ENCODE measurements at places on chromosomes 16 and 17.
A peak's percentile ranks its signal among the peaks of the same experiment; 100 is the strongest.

GRCh38 chr16:30766933-30767284 lies 4.8 kb downstream of the RNF40 start:
- no peak for DNase-seq

DNA sequence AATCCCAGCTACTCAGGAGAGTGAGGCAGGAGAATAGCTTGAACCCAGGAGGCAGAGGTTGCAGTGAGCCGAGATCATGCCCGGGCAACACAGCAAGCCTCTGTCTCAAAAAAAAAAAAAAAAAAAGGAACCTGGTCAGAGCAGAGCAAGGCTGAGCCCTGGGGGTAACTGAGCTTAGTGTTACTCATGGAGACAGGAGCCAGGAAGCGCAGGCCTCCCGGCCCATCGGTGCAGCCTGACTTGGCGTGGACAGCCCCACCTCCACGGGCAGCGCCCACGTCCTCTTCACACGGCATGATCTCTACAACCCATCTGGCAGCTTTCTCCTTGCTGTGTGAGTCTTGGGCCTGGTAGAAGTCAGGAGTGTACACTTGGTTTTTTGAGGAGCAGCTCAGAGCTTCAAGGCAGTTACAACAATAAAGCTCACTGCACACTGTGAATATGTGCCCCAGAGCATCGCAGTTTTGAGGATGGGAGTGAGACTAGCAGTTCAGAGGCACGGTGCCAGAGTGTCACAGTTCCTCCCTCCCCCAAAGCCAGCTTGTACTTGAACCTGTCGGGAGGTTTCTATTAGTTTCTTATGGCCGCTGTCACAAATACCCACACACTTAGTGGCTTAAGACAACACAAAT lies 129.9 kb downstream of the RAP1GAP2 start:
- DNase-seq, result no peak

- no peak for DNase-seq
These were observed 1.1 kb downstream of the MLYCD start for GRCh38 chr16:83899978-83900377.

GRCh38 chr17:33527290-33527689 lies 234.2 kb upstream of the ASIC2 start:
- DNase-seq, result no peak

- peak; percentile 39 for DNase-seq
These were observed 80.1 kb downstream of the ABCC6 start for GRCh38 chr16:16143038-16143763.

DNA sequence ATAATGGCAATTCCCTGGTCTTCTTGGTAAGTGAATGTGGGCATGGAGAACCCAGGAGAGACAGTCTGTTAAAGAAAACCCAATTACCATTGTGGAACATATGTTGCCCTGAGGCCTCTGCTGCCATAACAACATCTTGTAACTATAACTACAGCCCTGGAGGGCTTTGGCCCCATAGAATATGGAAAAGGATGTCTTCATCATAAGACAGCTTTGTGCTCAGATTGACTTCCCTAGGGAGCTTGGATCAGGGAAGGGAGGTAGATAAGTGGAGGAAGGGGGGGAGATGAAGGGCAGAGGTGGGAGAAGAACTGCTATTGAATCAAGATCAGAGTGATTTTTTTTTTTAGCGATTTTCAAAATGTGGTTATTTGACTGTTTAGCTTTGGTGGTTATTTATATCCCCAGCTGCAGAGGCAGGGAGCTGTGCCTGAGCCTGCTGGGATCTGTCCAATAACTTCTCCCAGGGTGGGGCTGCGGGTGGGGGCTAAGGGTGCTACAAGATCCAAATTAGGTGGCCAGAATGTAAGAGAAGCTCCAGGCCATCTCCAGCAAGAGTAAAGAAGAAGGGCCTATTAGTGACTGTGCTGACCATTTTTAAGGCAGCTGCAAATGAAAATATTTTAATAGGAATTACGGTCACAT lies 5.3 kb upstream of the KAT7 start:
- DNase-seq, result no peak

DNA sequence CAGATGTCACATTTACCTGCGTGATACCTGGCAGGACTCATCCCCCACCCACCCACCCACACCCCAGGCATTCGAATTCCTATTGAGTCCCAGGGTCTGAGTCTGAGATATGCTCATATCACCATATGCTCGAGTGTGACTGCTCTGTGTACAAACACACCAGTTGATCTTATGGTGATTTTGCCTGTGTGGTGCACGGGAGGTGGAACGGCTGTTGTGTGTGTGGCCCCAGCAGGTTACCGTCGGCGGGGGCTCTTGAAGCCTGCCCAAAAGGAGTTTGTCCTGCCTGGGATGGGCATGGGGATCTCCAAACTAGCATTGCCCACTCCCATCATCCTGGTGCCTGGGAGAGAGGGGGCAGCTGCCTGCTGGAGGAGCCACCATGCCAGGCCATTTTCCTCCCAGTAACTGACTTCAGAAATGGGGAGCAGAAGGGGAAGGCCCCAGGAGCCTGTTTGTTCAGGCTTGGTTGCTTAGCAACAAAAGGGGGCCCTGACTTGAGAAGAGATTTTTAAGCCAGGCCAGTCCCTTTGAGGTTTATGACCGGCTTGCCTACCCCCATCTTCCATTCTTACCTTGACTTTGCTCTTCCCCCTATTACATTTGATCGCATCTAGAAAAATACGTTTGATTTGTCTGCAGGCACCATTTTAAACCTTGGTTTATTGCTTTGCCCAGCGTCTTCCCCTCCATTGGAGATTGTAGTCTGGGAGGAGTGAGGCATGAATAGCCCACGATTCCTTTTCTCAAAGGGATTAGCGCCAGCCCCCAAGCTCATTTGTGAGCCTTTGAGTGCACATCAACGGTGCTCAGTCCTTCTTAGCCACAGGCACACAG lies 217.7 kb downstream of the CCDC182 start:
- no peak for DNase-seq

Measured in iPS DF 6.9 (cell line).